NCI-H1436 (cell line): ENCODE measurements at places on chromosomes 3 and 15.

DNA sequence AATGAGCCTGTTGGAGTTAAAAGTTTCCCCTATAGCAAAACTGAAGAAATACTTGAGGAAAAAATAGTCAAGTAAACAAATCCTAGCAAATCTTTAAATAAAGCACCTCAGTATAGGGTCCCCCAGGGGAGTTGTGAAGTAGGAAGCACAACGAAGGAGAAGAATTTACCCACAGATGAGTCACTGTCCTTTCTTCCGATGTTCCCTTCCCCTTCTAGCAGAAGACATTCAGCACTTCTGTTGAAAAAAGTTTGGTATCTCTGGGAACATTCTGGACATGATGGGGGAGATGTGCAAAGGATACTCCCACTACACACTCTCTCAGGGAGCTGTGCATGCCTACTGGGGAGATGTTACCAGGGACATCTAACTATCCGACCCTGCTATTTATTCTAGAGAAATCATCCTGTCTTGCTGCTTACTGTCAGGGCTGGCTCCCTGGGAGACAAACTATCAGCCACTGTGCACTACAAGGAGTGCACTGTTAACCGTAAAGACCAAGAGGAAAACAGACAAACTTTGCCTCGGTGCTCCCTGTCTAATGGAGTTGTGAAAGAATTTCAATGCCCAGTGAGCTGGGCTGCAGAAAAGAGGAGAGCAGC is 93.8 kb downstream of the RFTN1 start:
- DNase-seq: no peak

- no peak for DNase-seq
Measured at GRCh38 chr3:126995254-126995780, 12.4 kb downstream of the PLXNA1 start.

DNA sequence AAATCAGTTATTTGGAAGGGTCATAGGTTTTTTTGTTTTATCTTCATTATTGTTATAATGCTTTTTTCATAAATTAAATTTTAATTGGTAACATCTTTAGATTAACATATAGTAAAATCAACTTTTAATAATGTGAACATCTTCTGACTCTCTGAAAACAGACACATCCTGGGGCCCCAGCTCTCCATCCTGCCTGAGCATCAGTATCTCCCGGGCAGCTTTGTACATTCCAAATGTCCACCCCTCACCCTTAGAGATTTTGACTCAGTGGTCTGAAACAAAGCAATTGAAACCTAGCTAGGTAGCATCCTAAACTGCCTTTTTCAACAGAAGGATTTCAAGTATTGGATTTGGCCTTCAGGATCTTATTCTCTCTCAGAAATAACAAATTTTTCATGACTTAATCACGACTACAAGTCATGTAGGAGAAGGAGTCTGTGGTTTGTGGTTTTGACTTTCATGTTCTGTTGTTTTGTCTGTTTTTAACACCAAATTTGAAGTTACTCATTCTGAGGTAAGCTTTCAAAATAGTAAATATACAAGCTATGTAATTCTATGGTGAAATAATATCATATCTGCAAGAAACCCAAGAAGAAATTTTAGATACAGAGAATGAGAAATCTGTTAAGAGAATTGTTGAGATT is 147.3 kb upstream of the UBE2E2 start:
- no peak for DNase-seq

DNA sequence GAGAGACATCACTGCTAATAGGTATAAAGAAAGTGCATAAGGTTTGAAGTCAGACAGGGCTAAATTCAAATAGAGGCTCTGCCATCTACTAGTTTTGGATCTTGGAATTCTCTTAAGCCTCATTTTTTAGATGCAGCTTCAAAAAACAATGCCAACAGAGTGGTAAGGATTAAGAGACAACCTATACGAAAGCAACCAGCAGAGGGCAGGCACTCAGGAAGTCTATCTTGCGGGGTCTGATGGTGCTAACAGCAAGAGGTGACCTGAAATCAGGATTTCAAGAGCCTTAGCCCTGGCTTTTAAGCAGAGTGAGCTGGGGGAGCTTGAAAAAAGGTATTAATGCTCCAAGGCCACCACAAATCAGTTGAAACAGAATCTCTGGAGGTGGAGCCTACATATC is 40.7 kb downstream of the LDHAL6B start:
- peak; percentile 77 for DNase-seq

DNA sequence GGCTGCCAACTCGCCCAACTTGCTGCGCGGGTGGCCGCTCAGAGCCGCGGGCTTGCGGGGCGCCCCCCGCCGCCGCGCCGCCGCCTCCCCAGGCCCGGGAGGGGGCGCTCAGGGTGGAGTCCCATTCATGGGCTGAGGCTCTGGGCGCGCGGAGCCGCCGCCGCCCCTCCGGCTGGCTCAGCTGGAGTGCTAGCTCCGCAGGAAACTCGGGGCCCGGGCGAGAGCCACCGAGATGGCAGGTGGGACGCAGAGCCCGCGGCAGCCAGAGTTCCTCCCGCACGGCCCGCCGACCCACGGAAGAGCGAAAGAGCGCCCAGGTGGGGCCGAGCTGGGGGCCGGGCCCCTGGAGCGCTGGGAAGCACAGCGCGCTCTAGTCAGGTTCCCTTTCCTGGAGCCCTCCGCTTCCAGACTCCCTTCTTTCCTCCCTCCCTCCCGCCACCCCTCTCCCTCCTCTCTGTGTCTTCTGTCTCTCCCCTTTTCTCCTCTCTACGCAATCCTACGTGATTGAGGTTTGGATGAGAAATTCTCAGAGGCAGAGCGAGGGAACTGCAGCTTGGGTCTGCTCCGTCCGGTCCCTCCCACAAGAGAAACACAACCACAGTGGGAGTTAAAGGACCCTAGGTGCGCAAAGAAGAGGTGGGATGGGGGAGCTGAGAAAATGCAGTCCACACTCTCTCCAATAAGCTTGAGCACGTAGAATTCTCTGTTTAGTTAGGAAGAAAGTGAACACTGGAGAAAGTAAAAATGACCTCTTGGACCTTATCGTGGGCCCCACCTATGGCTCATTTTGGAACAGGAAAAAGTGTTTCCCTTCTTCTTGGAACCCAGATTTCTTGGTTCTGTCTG is 317.3 kb downstream of the FGF12 start:
- DNase-seq: no peak

- DNase-seq: peak; percentile 72
Measured at GRCh38 chr15:68256675-68257450, 20.7 kb upstream of the FEM1B start.

DNA sequence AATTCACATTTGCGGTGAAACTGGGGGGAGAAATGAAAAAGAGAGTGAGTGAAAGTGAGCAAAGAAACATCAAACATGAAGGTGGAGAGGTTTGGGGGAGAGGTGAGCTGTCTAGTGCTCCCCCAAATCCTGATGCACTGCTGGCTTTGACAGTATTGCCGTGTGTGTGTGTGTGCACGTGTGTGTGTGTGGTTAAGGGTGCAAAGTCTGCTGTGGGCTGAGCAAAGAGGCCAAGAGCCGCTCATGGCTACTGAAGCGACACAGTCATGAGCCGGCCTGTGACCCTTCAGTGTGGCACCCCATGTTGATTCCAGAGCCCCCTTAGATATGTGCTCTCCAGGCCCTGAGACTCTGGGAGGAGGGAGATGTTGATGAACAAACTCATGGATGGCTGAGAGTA is 94.3 kb downstream of the DGKG start:
- DNase-seq: no peak

GRCh38 chr3:56724676-56725075 is 41.6 kb upstream of the TASOR start:
- no peak for DNase-seq

GRCh38 chr15:58536414-58536813 is 104.6 kb downstream of the LIPC start:
- no peak for DNase-seq

DNA sequence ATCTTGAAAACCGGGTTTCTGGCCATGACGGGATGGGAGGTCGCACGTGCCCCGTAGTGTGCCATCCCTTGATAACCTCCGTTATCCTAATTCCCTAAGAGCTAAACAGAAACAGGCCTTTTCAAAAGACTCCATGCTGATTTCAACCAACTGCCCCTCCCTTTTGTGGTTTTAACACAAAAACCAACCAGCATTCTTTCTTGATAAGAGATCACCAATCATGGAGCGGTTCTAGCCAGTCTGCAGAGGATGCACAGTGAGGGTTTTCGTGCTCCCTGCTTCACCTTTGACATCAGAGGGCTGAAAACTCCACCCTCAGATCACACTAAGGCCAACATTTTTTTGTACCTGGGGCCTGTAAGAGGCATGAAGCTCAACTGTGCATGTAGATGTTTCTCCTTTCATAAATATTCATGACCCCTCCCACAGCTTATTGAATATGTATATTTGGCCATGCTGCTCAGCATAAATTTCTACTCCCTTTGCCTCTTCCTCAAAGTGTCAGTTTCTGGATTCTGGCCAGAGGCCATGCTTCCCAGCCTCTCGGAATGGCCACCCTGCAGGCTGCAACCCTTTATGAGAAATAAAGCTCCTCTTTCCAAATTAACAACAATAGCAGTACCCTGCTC is 41.3 kb downstream of the FAM3D start:
- no peak for DNase-seq

- no peak for DNase-seq
Measured at GRCh38 chr15:31360158-31360561, 33.5 kb downstream of the KLF13 start.

DNA sequence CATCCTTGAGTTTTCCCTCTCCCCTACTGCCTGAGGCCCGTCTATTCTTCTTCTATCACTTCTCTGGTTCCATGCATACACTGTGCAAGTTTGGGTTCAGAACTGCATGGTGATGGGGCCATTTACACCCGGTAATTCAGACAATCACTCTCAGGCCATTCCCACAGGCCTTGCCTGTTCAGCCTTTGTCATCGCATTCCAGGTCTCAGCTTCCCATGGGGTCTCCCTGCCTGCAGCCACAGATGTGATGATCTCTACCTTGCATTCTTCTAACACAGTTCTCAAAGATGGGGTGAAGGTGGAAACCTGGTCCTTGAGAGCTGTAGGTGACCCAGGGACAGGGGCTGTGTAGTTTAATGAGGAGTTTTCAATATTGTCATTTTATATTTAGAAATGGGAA is 209.2 kb upstream of the TOPAZ1 start:
- DNase-seq: no peak

DNA sequence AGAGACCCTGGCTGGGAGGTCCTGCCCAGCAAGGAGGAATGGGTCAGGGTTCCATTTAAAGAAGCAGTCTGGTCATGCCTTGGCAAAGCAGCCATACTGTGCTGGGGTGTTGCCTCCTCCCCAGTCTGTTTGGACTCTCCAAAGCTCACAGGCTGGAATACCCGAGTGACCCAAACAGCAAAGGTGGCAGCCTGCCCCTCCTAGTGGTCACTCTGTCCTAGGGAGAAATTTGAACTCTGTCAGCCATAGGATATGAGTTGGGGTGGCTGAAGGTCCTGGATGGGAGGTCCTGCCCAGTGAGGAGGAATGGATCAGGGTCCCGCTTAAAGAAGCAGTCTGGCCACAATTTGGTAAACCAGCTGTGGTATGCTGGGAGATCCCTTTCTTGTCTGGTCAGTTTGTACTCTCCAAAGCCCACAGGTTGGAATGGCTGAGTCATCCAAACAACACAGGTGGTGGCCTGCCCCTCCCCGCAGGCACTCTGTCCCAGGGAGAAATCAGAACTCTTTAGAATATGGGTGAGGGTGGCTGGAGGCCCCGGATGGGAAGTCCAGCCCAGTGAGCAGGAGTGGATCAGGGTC is 45.0 kb downstream of the CCR1 start:
- DNase-seq: no peak

- DNase-seq: no peak
Measured at GRCh38 chr3:161551697-161552096, 55.1 kb downstream of the OTOL1 start.

- DNase-seq: no peak
Measured at GRCh38 chr3:17023006-17023664, 138.4 kb downstream of the PLCL2 start.

GRCh38 chr3:79414806-79415205 is 353.0 kb downstream of the ROBO1 start:
- DNase-seq: no peak

DNA sequence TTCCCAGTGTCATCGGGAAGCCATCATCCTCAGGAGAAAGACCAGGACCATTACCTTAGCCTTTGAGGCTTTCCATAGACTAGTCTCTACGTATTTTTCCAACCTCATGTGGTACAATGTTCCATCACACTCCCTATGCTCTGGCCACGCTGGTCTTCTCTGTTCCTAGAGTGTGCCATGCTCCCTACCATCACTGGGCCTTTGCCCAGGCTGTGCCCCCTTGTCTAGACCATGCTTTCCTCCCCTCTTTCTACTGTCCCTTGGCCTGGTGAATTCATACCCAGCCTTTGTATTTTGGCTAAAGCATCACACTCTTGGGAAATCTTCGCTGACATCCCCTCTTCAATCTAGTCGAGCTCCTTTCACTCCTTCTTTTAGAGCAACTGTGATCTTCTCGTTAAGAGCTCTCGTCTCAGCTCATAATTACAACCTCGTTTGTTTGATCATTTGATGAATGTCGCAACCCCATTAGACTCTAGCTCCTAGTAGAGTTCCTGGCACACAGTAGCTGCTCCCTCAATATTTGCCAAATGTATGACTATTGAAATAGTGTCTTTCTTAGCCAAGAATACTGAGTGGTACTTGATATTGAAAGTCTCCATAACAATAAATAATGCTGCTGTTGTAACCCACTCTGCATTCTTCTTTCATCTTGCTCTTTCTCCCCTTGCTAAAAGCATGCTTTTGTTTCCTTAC is 100.2 kb upstream of the FAM3D start:
- DNase-seq: peak; percentile 33

DNA sequence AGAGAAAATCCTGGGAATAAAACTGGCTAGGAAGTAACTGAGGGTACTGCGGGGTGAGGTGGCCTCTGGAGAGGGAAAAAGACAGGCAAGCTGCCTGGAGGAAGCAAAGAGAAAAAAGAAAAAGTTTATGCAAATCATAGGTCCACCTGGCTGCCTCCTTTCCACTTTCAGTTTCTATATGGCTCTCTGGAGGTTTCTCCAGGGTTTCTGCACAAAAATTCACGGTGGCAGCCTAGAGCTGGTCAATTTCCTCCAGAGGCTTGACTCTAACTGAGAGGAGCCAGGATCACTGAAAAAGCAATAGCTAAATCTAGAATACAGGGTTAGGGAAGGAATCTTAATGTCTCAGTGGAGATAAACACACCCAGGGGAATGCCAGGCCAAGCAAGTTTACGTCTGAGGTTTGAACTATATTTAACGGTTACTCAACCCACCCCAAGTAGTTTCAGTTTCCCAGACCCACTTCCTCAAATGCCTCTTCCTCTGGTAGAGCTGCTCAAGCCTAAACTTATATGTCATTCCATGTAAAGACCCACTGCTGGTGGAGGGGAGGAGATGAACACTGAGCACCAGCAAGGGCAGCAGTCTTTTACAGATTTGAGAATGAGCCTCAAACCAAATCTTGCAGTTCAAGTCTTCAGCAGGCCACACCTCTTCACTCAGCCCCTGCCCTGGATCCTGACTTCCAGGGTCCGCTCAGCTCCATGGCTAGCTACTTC is 5.7 kb downstream of the LYSMD2 start:
- no peak for DNase-seq

GRCh38 chr3:117725314-117725713 is 1015.7 kb downstream of the TUSC7 start:
- DNase-seq: no peak

DNA sequence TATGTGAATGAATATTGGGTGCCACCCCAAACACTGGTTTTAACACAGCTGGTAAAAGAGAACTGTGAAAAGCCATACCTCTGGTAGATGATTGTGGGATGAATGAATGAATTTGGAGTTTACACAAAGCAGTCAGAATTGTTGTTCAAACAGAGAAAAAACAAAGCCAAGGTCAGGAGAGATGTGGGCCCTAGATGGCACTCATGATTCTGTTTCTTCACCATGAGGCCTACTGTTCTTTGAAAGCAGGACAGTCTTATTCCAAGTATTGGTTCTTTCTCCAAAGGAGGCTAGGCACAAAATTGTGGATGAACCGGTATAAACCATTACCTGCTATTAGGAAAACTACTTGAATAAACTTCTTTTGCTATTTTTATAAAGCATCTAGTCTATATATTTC is 97.6 kb downstream of the SAMMSON start:
- no peak for DNase-seq
